Vagina (tissue), 2 donors: ENCODE measurements at places on chromosomes 7 and 10. TPM values are rescaled to one million over a fixed set of nuclear protein-coding genes. Genes with fewer than 3 reads are reported as not detected.

GRCh38 chr7:40043164-40043563, 91.3 kb downstream of the MPLKIP start:
- DNase-seq: no peak

DNA sequence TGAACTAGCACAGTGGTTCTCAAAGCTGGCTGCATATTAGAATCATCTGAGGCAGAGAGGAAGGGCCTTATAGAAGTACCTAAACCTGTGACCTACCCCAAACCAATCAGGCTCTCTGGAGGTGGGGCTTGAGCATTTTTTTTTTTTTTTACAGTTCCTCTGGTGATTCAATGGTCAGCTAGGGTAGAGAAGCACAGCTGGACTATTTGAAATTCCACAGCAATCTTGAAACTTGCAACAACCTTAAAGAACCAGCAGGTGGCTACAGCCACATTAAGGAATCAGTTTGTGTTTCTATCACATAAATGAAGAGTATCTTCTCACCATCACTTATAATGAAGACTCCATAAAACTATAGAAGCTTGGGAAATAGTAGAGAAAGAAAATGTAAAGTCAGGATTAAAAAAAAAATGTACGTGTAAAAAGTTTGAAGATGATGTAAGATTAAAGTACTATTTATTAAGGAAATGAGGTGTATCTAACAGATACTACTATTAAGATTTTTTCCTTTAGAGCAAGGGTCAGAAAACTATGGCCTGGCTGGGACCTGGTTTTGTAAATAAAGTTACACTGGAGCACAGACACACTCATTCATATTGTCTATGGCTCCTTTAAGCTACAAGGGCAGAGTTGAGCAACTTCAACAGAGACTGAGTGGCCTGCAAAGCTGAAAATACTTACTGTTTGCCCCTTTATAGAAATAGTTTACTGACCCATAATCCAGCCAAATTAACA, 3.8 kb downstream of the RTKN2 start:
- no peak for DNase-seq

DNA sequence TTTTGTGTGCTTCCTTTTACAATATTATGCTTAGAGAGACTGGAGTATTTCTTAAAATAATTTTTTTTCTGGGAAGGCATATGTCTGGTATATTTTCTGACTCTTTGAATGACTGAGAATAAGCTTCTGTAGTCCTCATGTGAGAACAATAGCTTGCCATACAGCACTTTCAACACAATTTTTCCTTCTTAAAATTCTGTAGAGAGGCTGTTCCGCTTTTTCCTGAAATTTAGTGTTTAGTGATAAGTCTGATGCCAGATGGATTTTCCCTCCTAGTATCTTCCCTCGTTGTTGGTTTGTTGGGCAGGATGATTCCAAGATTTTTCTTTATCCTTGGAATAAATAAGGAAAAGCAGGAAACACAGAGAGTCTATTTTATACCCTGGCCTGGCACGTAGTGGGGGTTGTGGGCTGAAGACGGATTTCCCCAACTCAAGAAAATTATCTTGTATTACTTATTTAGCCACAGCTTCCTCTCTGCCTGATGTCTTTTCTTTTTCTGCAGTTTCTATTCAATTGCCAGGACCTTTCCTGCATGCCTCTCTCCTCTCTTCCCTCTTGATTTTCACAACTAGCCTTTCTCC, 111.2 kb downstream of the AOAH start:
- DNase-seq: no peak

- DNase-seq: no peak
These were observed 40.0 kb upstream of the DGKI start for GRCh38 chr7:137886746-137887145.

GRCh38 chr7:152867502-152867874, 107.9 kb downstream of the ACTR3B start:
- peak; percentile 25 for DNase-seq

GRCh38 chr10:124742413-124743190, 1.6 kb downstream of the FAM53B start:
- no peak for DNase-seq

- no peak for DNase-seq
These were observed 427.6 kb downstream of the PHTF2 start for GRCh38 chr7:78226059-78226719.

DNA sequence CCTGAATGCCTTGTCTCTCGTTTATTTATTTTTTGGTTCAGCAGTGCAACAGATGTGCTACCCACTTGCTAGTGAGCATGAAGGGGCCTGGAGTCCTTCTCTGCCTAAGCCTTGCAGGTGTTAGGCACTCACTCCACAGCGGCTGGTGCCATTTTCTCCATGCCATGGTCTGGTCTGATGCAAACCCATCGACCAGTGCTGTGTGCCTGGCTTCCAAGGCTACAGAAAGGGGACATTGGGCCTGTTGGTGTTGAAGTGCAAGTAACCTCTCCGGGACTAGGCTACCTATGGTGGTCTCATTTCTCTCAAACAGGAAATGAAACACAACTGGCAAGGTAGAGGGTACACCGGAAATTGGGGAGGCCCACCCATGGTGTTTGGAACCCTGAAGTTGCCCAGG, 198.1 kb downstream of the ADARB2 start:
- DNase-seq: no peak

- DNase-seq: no peak
These were observed 412 bp downstream of the PIP4K2A start for GRCh38 chr10:22713853-22714478.

GRCh38 chr7:16688249-16688648, 42.3 kb downstream of the BZW2 start:
- no peak for DNase-seq

DNA sequence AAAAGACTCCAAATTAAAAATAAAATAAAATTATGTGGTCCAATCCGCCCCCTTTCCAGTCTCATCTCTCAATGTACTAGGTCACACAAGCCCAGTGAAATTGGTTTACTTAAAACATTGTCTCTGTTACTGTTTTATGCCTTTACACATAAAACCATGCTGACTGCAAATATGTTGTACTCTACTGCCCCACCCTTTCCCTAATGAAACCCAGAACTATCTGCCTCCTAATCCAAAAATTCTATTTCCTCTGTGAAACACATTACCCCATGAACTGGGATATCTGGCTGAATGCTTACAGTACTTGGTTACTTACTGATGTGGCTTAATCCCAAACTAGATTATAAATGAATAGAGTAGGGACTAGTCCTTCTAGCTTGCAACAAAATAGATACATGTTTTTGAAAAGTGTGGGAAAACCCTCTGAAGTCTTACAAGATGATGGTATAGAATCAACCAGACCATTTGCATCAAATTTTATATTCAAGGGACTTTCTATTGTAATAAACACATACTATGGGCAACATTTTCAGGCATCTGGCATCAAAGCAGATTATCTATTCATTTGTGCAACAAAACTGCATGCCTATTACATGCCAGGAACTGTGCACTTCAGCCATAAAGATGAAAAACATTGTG, 10.0 kb upstream of the KMT2E start:
- DNase-seq: no peak

DNA sequence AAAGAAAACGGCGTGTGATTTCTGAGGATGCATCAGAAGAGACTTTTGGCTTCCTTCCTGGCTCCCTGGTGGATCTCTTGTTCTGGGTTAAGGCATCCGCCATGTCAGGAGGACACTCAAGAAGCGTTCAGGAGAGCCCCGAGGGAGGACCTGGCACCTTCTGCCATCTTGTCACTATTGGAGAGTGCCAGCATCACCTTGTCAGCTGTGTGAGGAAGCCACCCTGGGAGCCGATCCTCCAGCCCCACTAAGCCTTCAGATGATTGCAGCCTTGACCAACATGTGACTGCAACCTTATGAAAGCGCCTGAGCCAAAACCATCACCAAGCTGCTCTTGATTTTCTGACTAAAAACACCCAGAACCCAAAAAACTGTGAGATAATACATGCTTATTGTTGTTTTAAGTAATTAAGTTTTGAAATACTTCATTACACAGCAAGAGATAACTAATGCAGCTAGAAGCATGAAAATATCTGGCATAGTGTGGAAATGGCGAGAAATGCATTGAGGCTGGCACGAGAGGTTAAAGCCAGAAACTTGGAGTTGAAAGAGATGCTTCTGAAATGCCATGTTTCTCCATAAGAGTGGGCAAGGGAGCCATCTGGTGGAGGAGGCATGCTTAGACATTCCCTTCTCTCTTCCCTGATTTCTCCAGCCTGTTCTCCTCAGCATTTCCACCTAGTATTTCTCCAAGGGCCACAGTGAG, 5.4 kb upstream of the ZFYVE27 start:
- no peak for DNase-seq

DNA sequence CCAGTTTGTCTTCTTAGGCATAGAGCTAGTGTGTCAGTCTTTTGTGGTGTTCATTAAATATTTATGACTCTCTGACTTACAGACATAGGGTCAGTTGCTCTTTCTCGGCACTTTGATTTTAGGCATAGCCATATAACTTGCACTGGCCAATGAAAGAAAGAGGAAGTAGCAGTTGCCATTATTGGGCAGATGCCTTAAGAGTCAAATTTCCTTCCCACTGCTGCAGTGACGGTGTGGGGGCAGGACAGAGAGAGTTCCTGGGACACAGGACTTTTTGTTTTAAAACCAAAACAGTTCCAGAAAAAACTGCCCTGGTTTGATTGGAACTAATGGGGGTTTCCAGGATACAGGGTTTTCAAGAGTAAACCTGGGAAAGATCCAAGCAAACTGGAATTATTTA, 60.2 kb upstream of the PHF14 start:
- DNase-seq: no peak

- no peak for DNase-seq
These were observed 110.7 kb upstream of the FZD8 start for GRCh38 chr10:35752469-35753461.

DNA sequence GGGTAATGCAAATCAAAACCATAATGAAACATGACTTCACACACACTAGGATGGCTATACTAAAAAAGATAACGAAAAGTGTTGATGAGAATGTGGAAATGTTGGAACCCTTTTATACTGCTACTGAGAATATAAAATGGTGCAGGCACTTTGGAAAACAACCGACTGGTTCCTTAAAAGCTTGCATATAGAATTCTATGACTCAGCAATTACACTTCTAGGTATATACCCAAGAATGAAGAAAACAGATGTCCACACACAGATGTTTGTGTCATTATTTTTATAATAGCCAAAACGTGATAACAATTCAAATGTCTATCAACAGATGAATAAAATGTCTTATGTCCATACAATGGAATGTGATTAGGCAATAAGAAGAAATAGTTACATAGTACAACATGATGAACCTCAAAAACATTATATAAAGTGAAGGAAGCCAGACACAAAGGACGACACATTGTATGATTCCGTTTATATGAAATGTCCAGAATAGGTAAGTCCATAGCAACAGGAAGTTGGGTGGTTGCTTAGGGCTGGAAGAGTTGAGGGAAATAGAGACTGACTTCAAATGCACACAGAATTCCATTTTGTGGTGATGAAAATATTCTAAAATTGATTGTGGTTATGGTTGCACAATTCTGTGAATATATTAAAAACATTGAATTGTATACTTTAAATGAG, 148.3 kb upstream of the PHYHIPL start:
- DNase-seq: no peak

DNA sequence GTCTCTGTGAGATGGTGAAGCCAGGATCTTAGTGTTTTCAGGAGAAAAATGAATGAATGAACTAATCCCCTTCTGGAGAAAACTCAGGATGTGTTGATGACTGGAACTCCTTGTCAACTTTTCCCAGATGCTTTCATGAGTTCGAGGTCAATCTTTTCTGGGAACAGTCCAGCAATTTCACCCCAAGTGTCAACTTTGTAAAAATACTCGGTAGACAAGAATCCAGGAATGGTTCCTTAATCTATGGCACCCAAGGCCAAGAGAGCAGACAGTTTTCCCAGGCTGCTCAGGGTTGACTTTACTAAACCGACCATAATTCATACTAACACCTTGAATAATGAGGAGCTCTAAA, 31.1 kb upstream of the LYZL1 start:
- no peak for DNase-seq

DNA sequence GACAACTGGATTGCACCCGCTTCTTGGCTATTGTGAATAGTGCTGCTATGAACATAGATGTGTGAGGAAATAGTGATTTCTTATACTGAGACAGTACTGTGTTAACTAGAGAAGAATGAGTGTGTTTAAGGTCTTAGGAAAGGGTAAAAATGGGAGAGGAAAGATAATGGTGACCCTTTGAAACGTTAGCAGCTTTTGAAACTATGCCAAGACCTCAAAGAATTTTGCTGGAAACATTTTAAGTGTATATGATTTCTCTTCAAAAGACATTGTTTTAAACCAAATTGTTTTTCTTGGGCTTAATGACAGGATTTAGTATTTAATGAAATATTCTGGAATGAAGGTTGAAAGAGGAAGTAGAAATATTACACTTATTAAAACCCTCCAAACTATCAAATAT, 100.8 kb upstream of the ARHGAP21 start:
- DNase-seq: no peak

- DNase-seq: no peak
These were observed 59.2 kb downstream of the DENND2A start for GRCh38 chr7:140581411-140581810.

GRCh38 chr7:37283716-37284115, 164.9 kb downstream of the ELMO1 start:
- DNase-seq: peak; percentile 83

GRCh38 chr7:117023325-117023854, 70.1 kb downstream of the ST7 start:
- no peak for DNase-seq

- no peak for DNase-seq
These were observed 341.1 kb downstream of the GRID1 start for GRCh38 chr10:86025509-86025908.

GRCh38 chr10:23914641-23915040, 294.3 kb upstream of the KIAA1217 start:
- no peak for DNase-seq

ZWINT gene
- 3.9 TPM for total RNA-seq

TAS2R5 gene
- total RNA-seq: 6.1 TPM

PNLIP gene
- not detected for total RNA-seq

CYP26C1 gene
- not detected for total RNA-seq

FBXL13 gene
- total RNA-seq: 0.98 TPM

VKORC1L1 gene
- total RNA-seq: 15.2 TPM

ITGB8 gene
- 62.6 TPM for total RNA-seq

UTF1 gene
- not detected for total RNA-seq

GDF2 gene
- total RNA-seq: not detected

SYNPO2L gene
- total RNA-seq: 0.49 TPM
